ENCODE measurements at places on chromosomes 7 and 10.
A peak's percentile ranks its signal among the peaks of the same experiment; 100 is the strongest.

DNA sequence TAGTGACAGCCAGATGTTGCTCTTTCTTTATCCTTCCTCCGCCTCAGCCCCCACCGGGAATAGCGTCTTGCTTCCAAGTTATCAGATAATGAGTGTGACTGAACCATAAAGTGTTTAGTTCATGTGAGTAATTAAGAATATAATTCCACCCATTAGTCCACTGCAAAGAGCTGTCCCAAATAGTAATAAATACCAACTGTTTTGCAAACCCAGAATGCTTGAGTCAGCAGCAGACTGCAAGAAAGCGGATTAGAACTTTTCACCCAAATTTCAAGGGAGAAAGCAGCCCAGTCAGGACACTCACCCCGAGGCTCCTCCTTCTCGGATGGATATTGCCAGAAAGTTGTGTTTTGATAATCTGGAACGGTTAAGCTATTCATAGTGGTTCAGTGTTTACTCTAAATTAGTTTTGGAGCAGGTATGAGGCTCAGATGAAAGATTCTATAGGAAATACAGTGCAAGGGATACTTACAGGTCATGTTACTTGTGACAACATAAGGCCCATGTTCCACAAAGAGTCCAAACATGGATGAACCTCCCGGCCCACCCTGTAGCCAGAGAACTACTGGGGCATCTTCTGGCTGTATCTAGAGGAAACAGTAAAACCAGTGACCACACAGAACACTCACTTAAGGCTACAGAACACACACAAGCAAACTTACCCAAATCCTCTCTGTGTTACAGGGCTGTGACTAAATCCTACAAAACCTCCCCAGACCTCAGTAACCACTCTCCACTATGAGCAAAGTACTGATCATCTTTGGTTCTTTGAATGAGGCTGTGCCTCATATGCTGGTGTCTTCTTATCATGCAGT lies 50.5 kb downstream of the CPVL start:
- no peak for DNase-seq

DNA sequence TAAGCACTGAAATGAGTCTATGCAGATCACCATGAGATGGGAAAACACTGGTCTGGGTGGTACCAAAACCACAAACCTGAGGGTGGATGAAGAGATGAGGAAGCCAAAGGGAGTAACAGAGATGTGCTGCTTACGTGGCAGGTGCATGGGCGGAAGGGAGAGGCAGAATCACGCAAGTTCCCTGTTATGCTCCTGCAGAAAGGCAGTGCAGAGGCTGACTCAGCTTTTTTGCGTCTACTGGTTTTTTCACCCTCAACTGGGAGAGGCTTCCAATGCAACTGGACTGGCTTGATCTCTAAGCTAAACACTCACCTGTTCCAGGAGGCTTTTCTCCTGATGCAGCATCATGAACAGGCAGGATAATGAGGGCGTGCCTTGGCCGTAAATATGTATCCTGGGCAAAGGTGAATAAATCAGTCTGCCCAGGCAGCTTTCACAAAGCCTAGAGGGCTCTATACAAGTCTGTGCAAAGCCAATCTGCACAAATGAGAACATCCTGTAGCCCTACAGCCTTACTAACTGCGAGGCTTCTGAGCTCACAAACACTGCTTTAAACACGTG lies 95.4 kb upstream of the AFAP1L2 start:
- DNase-seq, result peak; percentile 59

- no peak for DNase-seq
Observed at GRCh38 chr7:45446195-45446944, 127.8 kb upstream of the ADCY1 start.

DNA sequence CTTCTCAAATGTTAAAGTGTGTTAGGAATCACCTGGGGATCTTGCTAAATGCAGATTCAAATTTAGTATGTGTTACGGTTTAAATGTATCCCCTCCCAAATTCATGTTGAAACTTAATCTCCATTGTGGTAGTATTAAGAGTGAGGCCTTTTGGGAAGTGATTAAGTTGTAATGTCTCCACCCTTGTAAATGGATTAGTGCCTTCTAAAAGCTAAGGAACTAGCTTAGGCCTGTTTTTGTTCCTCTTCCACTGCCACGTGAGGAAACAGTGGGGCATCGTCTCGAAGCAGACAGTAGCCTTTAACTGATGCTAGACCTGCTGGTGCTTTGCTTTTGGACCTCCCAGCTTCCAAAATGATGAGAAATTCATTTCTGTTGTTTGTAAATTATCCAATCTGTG lies 52.3 kb upstream of the SEMA3D start:
- DNase-seq, result no peak

- no peak for DNase-seq
Observed at GRCh38 chr10:103104721-103105120, 88.4 kb downstream of the NT5C2 start.

- no peak for DNase-seq
Observed at GRCh38 chr10:76310588-76311080, 879.2 kb downstream of the LRMDA start.

DNA sequence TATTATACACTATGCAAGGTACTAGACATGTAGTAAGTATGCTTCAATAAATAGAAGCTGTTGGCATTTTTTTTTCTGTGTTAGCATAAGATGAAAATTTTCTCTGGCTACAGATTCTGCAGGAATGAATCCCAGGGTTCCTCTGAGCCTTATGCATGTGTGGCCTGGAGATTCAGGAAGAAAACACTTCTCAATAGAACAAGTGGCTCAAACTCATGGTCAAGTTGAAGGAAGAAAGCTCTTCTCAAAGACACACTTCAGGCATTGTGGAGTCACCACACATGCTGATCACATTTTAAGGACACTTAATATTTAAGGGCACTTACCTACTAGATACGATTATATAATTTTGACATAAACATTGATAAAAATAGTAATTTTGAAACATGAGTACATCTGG lies 19.5 kb downstream of the DNAH11 start:
- no peak for DNase-seq

DNA sequence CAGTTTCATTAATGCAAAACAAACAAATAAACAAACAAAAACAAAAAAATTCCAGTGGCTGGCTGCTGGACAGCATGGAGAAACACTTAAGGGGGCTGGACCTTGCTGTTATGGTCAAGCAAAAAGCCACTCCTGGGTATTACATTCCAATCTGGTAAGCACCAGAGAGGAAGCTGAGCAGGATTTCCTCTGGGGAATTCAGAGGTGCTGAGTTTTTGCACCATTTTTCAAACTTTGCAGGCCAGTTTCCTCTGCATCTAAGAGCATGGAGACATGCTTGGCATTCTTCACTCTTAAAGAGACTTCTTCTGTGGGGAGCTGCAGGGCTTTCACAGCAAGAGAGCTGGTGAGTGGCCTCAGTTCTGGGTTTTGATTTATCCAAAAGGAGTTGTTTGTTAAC lies 84.5 kb downstream of the FZD1 start:
- DNase-seq, result no peak

DNA sequence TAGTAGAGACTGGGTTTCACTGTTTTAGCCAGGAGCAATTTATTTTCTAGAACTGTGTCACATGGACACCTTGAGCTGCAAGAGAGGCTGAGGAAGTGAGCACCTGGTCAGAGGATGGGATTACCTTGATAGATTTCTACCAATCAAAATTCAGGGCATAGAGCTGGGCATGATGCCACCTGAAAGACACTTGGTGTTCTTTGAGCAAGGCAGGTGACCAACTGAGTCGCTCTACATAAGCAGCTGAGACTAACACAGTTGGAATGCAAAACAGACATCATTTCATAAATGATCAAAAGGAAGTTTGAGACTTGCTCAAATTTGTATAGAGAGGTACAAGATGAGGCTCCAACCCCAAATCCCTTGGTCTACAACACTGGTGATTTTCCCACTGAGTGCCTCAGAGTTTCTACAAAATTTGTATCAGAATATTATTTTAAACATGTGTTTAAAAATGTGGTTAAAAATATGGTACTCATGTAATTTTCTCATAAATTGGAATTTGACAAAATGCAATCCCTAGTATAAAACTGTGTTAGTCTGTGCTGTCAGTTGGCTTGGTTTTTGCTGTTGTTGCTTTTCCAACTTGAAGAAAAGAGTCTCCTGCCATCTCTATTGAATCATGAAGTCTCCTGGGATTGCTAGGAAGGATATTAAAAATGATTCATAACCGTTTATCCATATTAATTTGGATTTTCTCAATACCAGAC lies 156.4 kb upstream of the MDFIC start:
- DNase-seq, result no peak

DNA sequence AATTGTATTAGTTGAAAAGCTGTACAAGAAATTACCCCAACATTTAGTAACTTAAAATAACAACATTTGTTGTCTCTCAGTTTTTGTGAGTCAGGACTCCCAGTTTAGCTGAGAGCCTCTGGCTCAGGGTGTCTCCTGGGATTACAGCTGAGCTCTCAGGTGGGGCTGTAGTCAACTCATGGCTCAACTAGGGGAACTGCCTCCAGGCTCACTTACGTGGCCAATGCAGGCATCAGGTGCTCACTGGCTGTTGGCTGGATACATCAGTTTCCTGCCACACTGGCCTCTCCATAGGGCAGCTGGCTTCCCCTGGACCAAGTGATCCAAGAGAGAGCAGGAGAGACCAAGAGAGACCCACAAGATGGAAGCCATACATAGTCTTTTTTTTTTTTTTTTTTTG lies 17.5 kb downstream of the CCNY start:
- DNase-seq, result no peak

Data from Caco-2 (cell line).